ENCODE measurements at places on chromosomes 12 and 14.

- DNase-seq, result no peak
Measured at GRCh38 chr14:93686268-93686667, 102.0 kb downstream of the PRIMA1 start.

DNA sequence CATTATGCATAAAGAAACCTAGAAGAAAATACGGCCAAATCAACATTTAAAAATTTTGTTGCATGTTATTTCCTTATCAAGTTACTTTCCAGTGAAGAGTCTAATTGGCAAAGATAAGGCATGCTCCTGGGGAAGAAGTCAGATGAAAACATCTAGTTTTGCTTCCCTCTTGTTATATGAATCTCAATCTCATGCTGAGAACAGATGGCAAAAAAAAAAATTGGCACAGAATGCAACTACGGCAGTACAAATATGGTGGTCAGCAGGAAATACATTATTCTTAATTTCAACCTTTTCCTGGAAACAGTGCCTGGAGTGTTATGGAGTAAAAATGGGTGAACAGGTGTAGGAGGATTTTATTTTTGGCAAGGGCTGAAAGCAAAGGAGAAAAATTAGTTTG is 32.8 kb downstream of the HECTD4 start:
- DNase-seq, result no peak

- DNase-seq, result no peak
Measured at GRCh38 chr14:30337456-30337855, 221.5 kb upstream of the G2E3 start.

- DNase-seq, result no peak
Measured at GRCh38 chr14:23646648-23647549, 10.7 kb downstream of the DHRS2 start.

- no peak for DNase-seq
Measured at GRCh38 chr14:90175631-90176030, 80.7 kb upstream of the PSMC1 start.

- DNase-seq, result no peak
Measured at GRCh38 chr12:75315518-75315917, 14.6 kb downstream of the CAPS2 start.

- DNase-seq, result no peak
Measured at GRCh38 chr12:96710127-96710745, 196.8 kb upstream of the NEDD1 start.

- DNase-seq, result peak; percentile 19
Measured at GRCh38 chr12:30928356-30929244, 2.1 kb downstream of the TSPAN11 start.

DNA sequence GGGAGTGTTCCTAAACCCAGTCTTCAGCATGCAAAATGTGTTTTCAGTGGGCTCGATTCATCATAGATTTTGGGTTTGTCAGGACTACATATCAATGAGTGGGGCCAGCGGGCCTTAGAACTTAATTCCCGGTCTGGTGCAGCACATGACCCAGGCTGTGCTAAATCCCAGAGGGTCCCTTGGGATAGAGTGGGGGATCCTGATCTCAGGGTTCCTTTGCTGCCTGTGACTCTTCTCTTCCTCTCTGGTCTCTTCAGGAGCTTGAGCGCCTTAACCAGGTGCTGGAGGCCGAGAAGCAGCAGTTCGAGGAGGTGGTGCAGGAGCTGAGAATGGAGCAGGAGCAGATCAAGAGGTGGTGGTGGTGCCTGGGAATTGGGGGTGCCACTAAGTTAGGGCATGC is 37.5 kb downstream of the PLEKHD1 start:
- no peak for DNase-seq

DNA sequence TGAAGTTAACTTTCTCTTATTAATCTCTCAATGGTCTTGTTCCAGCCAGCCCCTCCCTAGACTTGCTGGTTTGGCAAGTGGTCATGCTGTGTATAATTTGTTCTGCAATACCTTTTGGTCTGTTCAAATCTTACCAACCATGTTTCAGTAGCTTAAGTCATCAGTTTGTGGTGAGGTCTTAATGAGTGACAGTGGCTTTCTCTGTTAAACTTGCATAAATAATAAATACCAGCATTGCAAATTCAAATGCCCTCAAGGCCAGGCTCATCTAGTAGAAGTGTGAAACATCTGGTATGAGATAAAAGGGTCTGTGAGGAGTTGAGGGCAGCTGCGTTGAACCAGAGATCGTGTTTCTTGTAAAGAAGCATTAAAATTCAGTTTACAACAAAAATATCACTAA is 319.5 kb downstream of the TMEM117 start:
- no peak for DNase-seq

DNA sequence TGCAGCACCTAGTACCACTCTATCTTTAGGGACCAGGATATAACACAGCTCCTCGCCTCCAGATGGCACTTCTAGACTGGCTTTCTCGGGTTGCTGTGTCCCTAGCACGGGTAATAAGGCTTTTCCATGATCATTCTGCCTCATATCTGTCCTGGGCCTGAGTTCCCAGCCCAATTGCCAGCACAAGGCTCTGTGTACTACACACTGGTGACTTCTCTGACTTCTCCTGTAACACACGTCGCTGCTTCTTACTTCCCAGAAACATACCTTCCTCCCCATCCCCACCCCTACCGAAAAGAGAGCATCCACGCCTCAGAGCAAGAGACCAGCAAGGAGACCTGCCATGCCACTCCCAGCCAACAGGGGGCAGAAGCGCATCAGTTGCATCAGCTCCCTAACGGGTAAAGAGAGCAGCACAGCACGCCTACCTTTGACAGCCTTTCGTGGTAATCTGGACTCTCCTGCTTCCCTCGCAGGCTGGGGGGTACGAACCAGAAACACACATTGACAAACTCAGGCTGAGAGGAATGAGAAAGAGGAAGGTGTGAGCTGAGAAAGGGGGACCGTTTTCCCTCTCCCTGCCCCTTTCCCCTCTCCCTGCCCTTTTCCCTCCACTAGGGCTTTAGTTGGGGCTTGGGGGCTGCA is 21.2 kb upstream of the ZNF740 start:
- DNase-seq, result peak; percentile 95

DNA sequence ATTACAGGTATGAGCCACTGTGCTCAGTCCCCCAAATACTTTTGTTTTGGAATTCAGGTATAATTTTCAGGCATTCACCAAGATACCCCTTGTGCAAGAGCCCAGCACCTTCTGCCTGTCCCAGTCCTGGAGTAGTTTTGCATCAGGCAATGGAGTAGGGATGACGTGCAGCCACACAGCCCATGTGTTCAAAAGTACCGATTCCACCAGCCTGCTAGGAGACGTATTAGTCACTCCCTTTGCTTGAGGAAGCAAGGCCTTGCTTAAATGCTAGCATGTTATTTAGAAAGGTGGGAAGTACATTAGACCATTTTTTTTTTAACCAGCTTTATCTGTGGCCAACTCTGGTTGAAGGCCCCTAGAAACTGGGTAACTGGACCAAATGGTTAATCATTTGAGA is 15.0 kb upstream of the GALNT16 start:
- no peak for DNase-seq

DNA sequence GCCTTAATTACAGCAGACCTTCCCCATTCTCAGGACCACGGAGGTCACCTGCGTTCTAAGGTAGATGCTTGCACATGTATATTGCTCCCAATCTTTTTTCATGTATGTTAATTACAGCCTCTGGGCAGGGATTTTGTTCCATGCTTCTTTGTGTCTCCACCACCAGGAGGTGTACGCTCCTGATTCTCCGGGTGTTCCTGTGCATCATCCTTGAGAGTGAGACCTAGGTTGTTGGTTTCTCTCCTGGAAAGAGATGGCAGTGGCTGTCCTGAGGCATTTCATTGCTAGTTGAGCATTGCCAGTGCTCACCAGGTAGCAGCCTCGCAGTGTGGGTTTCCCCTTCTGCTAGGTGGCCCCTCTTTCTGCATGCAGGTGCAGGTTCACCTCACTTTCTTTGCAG is 52.8 kb downstream of the KCNK13 start:
- DNase-seq, result no peak

DNA sequence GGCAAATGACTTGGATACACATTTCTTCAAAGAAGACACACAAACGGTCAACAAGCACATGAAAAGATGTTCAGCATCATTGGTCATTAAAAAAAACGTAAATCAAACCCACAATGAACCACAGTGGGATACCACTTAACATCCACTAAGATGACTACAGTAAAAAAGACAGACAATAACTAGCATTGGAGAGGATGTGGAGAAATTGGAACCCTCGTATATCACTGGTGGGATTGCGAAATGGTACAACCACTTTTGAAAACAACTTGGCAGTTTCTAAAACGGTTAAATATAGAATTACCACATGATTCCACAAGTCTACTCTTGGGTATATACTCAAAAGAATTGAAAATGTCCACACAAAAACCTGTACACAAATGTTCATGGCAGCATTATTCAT is 25.2 kb upstream of the PPFIBP1 start:
- no peak for DNase-seq

- no peak for DNase-seq
Measured at GRCh38 chr14:33563191-33563900, 387.5 kb downstream of the EGLN3 start.

GRCh38 chr14:95003099-95003960 is 154.0 kb downstream of the DICER1 start:
- no peak for DNase-seq

DNA sequence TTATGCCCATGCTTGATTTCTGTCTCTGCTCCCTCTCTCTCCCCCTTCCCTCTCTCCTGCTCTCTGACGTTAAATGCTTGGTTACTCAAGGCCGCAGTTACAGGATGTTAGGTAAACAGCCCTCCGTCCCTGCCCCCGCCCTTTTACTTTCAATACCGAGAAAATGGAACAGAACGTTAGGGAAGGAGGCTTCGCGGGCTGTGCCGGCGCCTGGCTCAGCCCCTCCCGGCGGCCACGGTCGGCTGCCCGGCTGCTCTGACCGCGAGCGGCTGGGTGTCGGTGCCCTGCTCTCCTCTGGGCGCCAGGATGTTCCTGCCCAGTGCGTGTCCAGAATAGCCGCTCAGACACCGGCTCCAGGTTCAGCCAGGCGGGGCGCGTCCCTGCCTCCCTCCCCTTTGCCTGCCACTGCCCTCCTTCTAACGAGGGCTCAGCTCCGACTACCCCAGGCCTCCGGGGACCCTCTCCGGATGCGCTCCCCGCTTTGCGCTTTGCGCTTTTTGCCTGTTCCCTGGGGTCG is 166.1 kb downstream of the ADCK1 start:
- no peak for DNase-seq

DNA sequence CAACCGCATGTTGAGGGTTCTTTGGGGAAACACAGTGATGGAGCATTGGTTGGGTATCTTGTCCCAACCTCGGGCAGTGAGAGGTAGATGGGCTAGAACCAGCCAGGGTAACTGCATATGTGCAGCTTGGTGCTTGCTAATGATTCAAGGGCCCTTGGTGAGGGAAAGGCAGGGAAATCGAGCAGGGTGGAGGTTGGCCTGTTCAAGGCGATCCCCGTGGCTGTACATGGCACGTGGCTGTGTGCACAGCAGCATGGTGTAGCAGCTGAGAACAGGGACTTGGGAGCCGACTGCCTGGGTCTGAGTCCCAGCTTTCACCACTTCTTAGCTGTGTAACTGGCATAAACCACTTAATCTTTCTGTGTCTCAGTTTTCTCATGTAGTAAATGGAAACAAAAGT is 45.5 kb upstream of the OAS1 start:
- no peak for DNase-seq

DNA sequence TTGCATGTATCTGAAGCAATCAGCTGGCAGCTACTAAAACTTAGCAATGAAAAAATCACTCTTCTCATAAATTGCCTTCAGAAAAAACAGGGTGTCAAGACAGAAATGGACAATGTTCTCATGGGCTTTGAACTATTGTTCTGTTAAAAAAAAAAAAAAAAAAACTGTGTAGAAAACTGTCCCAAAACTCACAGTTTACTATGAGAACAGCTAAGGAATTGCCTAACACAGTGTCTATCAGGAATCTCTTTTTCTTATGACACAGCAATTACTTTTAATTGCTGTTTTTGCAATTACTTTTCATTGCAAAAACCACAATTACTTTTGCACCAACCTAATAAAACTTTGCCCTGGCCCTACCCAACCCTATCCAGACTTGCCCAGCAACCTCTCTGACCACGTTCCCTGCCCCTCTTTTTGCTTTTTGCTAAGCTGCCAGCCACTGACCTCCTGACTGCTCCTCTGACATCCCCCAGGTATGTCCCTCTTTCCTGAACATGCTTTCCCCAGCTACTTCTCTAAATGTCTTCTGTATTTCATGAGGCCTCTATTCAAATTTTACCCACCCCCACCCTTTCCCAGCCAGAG is 68.0 kb upstream of the SLCO1C1 start:
- no peak for DNase-seq

- no peak for DNase-seq
Measured at GRCh38 chr14:104150136-104151025, 12.0 kb downstream of the KIF26A start.

- DNase-seq, result no peak
Measured at GRCh38 chr14:56995010-56995409, 184.7 kb upstream of the OTX2 start.

DNA sequence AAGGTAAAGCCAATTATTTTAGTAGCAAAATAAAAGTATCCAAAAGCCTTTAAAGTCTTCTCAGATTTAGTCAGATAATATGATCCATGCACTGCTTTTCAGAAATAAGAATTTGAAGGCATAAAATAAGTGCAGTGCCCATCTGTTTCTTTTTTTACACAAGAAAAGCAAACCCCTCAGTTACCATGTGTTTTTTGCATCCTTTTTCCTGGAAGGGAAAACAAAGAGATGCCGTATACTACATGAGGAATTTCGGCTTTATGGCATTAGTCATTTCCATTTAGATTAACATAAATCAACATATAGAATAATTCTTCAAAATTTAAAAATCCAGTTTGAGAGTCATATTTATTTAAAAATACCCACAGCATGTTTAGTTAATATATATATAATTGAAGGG is 70.0 kb upstream of the GNPNAT1 start:
- DNase-seq, result no peak

GRCh38 chr12:62792236-62792870 is 142.6 kb downstream of the PPM1H start:
- DNase-seq, result no peak

DNA sequence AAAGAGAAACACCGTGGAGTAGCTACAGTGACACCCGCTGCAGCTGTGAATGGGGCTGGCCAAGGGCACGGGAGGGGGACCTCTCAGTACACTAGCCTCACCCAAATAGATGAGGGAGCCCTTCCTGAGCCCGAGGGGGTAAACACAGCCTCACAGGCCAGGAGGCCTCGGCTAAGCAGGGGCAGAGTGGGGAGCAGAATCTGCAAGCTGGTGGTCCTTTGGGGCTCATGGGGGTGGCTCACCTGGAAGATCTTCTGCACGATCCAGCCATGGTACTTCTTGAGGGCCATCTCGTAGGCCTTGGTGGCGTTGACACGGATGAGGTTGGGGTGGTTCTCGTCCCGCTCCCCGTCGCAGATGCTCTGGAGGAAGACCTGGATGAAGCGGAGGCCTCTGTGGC is 22.2 kb upstream of the TRPV4 start:
- DNase-seq, result no peak

GRCh38 chr12:26205941-26206340 is 10.6 kb downstream of the SSPN start:
- no peak for DNase-seq

GRCh38 chr12:105955976-105956375 is 182.8 kb downstream of the NUAK1 start:
- DNase-seq, result no peak

GRCh38 chr12:76407710-76408109 is 59.5 kb upstream of the BBS10 start:
- DNase-seq, result no peak

- no peak for DNase-seq
Measured at GRCh38 chr12:46445093-46445492, 72.5 kb upstream of the SLC38A2 start.

GRCh38 chr12:1794440-1795090 is 25.8 kb upstream of the LRTM2 start:
- DNase-seq, result no peak

GRCh38 chr12:59736786-59737185 is 141.0 kb downstream of the SLC16A7 start:
- no peak for DNase-seq

- no peak for DNase-seq
Measured at GRCh38 chr14:99163446-99163845, 108.6 kb downstream of the BCL11B start.

All from activated effector memory CD4-positive, alpha-beta T cell treated with anti-CD3 and anti-CD28 coated beads, Interleukin-2, amount 50 U/mL, for 16 hours (primary cell).